Dorsolateral prefrontal cortex (tissue), 122 donors: ENCODE measurements at places on chromosomes 13 and 19. TPM values are rescaled to one million over a fixed set of nuclear protein-coding genes. Genes with fewer than 3 reads are reported as not detected.
A peak's percentile ranks its signal among the peaks of the same experiment; 100 is the strongest.

Gene IL4I1
- 0.94 TPM for total RNA-seq

DNA sequence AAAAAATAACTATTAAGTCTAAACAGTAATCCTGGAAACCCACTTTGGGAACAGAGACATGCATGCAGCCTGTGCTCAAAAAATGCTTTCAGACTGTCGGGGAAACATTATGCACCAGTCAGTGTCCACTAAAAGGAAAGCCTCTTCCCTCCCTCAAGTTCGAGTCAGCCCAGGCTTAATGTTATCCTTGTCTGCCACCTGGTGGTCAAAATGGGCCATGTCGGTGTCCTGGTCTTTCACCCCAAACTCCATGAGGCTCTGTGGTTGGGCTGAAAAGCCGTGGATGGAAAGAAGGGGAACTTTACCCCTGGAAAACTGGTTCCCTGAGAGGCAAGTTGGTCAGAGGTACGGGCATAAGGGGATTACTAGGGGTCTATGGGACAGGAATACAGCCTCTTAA, 88.4 kb upstream of the ZNF492 start:
- no peak for DNase-seq

- peak; percentile 93 for DNase-seq
These were observed 110.5 kb downstream of the KCNRG start for GRCh38 chr13:50125554-50126262.

DNA sequence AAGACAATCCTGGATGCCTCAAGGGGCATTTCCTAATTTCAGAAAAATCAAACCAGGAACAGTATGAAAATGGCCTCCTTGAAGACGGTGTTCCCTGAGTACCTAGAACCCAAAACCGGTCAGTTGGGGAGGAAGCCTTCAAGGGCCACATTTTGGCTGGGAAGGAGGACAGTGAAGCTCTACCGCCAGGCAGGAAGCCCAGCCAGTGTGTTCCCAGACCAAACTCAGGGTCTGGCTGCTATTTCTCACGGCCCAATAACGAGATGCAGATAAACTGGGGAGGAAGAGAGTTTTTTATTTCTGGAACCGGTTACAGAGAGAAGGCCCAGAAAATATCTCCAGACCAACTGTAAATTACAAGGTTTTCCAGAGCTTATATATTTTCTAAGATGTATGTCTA, 24.3 kb upstream of the CEACAM21 start:
- DNase-seq = no peak

- DNase-seq = no peak
These were observed 14.9 kb downstream of the SERP2 start for GRCh38 chr13:44388427-44389059.

- no peak for DNase-seq
These were observed 68.7 kb downstream of the ZAR1L start for GRCh38 chr13:32246468-32246867.

DNA sequence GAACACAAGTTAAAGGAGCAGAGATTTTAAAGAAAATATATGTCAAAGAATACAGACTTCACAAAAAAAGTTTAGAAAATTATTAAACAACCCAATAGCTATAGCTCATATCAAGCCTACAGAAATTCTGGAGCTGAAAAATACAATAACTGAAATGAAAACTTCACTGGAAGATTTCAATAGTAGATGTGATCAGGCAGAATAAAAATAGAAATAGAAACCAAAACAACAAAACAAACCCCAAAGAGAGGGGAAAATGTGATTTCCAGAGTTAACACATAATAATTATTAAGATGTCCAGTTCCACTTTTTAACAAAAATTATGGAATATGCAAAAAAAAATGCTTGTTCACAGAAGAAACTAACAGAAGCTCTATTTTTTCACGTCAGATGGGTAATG, 23.6 kb downstream of the LRRC63 start:
- DNase-seq = no peak

Gene HOMER3
- total RNA-seq = 23.1 TPM

Gene ATP12A
- total RNA-seq = 0.33 TPM

DNA sequence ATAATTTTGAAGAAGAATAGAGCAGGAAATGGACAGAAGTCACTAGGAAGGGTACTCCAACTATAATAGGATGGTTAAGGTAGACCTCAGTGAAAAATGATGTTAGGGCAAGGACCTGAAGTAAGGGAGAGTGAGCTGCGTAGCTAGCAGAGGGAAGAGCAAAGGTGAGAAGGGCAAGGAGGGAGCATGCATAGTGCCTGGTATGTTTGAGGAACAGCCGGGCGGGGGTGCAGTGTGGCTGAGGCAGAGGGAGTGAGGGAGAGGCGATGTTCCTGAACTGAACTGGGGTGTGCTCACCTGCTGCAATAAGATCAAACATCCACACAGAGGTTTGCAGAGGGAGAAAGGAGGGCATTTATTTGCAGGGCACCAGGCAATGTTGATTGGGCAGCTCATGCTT, 110.4 kb downstream of the DNAJC15 start:
- DNase-seq = no peak

- DNase-seq = no peak
These were observed 652.2 kb upstream of the PCDH20 start for GRCh38 chr13:62067821-62068220.

GRCh38 chr13:25136880-25137787, 35.0 kb downstream of the AMER2 start:
- no peak for DNase-seq

DNA sequence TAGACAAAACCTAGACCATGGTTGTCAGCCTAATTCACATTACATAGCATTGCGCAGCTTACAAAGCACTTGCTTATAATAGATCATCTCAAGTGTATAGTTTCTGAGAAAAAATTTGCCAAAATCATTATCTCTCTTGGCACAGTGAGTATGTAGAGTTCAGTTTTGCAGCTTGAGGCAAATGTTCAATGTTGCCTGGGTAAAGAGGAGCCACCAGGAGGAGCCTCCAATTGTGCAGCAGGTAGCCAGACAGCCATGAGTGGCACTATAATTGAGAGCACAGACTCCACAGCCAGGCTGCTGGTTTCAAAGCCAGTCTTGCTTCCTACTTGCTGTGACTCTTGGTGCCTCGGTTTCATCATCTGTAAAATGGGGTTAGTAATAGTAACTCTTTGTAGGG, 24.0 kb upstream of the OLFM4 start:
- DNase-seq = no peak

GRCh38 chr13:24178847-24179485, 18.4 kb downstream of the SPATA13 start:
- DNase-seq = no peak

- no peak for DNase-seq
These were observed 2.9 kb downstream of the ARHGEF7 start for GRCh38 chr13:111117961-111118360.

GRCh38 chr13:42170029-42170428, 101.9 kb upstream of the AKAP11 start:
- DNase-seq = no peak

GRCh38 chr19:42420055-42420544, 7.1 kb downstream of the LIPE start:
- no peak for DNase-seq

Gene ANO8
- 37.5 TPM for total RNA-seq

Gene CGB8
- total RNA-seq = not detected

DNA sequence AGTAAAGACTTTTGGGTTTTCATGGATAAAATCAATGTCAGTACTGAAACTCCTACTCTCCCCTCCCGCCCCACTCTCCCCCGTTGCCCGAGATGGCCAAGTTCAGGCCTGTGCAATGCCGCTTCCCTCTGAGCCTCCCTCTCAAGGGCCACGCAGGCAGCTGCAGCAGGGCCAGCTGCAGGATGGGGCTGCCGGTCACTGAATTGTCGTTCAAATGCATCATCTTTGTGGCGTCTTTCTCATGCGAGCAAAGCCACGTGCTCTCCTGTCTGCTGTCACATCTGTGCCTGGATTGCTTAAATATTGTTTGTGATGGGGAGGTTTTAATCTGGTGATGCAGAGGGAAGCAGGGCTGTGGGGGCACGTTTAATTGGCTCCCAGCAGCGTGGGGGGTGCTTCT, 26.6 kb downstream of the SHISA2 start:
- peak; percentile 62 for DNase-seq

- DNase-seq = peak; percentile 13
These were observed 9.6 kb downstream of the ATP11A start for GRCh38 chr13:112699322-112699918.

DNA sequence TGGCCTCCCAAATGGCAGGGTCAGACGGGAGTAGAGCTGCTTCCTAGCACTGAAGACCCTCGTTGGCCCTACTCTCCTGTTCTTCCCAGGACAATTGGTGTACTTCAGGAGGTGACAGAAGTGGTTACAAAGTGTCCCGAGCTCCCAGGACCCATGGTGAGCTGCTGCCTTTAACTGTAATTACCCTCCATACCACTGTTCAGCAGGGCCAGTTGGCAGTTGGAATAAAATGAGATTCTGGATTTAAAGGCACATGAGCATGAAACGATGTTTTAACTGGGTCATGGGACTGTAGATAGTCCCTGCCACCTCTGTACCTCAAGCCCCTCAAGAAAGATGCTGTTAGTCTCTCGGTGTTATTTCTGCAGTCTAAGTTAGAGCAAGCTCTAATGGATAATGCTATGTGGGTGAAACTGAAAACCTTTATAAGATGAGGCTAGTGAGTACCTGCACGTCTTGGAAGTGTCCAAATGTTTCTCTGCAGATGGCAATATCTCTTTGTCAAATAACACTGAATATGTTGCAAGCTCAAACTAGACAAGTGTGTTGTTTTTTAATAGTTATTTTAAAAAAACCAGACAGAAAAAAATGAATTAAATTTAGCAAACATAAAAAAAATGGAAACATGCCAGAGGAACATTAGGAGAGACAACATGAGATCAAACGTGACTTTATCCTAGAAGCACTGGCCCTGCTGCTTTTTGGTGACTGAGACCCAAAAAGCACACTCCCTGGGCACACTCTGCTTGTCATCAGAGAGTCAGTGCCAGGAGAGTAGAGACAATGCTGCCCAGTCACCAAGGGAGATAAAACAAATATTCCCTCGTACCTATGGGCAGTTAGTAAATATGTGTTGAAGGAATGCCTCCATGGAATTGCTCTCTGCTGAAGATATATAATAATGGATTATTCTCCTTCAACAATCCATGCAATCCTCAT, 266.3 kb downstream of the LMO7 start:
- DNase-seq = no peak

DNA sequence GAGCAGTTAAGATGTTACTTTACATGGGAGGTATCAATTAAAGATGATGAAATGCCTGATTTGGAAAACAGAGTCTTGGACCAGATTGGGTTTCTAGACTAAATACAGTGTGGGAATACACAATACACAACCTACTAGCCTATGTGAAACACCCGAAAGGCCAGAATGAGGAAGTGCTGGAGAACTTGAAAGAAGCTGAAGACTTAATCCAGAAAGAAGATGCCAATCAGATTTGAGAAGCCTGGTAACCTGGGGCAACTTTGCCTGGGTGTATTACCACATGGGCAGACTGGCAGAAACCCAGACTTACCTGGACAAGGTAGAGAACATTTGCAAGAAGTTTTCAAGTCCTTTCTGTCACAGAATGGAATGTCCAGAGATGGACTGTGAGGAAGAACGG, 43.2 kb downstream of the N4BP2L1 start:
- no peak for DNase-seq

GRCh38 chr19:42242069-42242511, 312 bp downstream of the GSK3A start:
- no peak for DNase-seq
